ENCODE measurements at places on chromosomes 5 and 9. TPM values are rescaled to one million over a fixed set of nuclear protein-coding genes. Genes with fewer than 3 reads are reported as not detected.

DNA sequence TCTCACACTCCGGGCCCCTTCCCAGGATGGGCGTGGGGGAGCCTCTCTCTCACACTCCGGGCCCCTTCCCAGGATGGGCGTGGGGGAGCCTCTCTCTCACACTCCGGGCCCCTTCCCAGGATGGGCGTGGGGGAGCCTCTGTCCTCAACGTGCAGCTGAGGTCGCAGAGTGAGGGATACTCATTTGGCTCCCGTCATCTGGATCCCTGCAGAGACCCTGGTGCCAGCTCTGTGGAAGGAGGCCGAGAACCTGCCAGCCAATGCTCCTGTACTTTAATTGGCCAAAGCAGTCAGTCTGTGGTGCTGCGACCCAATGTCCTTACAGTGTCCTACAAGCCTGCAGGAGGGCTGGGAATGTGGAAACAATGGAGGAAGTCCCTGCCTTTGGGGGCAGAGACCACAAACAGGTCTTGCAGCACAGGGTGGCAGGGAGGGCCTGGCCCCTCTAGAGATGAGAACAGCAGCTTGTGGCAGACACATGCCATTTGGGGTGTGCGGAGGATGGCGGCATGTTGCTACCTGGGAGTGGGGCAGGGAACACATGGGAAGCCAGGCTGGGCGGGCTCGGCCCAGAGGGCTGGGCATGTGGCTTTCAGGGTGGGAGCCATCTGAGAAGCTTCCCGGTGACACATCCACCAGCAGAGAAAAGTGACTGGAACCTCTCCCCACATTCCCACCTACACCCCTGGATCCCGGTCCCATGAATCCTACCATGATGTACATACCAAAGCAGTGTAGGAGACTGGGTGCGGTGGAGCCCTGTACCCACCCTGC is 13.6 kb upstream of the MRNIP start:
- no peak for DNase-seq

GRCh38 chr9:36029765-36030528 is 6.8 kb upstream of the RECK start:
- DNase-seq: no peak

DNA sequence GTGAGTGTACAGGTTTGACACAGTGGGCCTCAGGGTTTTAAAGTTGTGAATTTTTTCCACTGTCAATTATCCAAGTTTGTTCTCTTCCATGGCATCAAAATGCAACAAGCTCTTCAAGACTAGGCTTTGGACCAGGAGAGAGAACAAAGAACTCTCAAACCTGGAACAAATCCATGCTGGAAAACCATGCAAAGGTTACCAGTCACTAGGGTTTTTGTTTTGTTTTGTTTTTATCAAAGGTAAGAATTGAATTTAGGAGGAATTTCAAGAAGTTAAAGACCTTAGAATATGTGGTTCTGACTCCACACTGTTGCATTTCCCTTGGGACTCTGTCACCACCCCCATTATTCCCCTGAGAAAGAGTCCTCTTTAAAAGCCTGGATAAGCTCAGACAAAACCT is 191.1 kb upstream of the PIK3R1 start:
- DNase-seq: no peak

Gene HRCT1
- total RNA-seq: 4.1 TPM

GRCh38 chr5:38645508-38645907 is 89.1 kb upstream of the LIFR start:
- DNase-seq: no peak

Gene UIMC1
- total RNA-seq: 24.1 TPM

DNA sequence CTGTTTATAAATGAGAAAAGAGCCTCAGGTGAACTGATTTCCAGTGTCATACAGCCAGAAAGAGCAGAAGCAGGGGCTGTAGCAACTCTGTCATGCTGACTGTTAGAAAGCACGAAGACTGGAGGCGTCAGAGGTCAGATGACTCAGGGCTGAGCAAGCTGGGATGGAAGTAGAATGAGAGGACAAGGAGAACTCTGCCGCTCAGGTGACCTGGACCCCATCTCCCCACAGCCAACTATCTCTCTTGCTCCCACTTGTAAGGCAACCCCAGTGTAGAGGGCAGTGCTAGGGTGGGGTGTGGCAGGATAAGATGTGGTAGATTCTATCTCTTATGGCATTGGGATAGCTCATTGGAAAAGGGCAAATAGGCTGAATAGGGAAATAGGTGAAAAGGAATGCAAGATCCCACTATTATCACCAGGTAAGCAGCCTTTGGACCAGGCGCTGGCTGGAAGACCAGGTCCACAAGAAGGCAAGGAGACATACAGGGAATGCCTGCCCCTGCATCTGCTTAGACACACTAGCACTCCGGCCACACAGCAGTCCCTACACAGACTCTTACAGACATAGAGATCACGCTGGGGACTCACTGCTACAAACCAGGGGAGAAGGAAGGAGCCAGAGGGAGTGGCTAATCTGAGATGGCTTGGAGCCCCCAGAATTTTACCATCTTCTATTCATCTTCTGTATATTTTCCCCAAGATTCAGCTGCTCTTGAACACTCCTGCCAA is 21.2 kb upstream of the LOX start:
- DNase-seq: no peak

Gene LCN10
- not detected for total RNA-seq

Gene PTTG1
- total RNA-seq: 99.1 TPM

DNA sequence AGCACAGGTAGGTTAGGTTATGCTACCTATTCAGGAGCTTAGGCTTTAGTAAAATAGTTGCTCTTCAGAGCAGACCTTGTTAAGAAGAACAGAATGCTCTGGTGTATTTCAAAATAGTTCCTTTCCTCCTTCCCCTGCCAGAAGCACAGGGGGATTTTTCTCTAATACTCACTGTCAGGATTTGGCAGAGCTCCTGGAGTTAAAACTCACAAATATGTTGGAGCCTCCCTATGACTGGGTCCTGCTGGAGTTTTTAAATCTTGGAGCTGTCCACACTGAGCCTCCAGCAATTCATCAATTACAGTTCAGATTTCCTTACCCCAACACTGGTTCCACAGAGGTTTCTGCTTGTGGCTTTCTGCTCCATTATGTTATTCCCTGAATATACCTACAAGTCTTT is 1233.8 kb upstream of the WWC1 start:
- DNase-seq: no peak

DNA sequence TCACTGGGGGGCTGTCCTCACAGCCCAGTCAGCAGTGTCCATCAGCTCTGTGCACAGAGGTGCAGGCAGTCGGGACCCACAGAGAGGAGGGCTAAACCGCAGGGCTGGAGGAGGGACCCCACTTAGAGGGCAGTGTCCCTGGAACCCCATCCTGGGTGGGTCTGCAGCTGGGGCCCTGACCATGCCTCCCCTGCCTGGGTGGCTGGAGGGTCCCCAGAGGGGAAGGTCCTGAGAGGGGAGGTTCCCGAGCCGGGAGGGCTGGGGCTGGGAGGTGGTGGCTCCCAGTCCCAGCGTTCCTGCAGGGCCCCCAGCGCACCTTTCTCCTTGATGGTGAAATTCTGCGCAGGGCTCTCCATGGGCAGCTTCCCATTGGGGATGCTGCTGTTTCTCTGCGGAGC is 32.7 kb downstream of the EXOC3 start:
- no peak for DNase-seq

Gene TAF1L
- total RNA-seq: under 0.01 TPM

Gene HMMR
- 18.3 TPM for total RNA-seq

GRCh38 chr5:87136096-87136495 is 131.6 kb upstream of the RASA1 start:
- DNase-seq: no peak

Gene CDX1
- total RNA-seq: 6.6 TPM

All from HT-29 (cell line).